ENCODE measurements at places on chromosomes 4 and X. TPM values are rescaled to one million over a fixed set of nuclear protein-coding genes. Genes with fewer than 3 reads are reported as not detected.

DNA sequence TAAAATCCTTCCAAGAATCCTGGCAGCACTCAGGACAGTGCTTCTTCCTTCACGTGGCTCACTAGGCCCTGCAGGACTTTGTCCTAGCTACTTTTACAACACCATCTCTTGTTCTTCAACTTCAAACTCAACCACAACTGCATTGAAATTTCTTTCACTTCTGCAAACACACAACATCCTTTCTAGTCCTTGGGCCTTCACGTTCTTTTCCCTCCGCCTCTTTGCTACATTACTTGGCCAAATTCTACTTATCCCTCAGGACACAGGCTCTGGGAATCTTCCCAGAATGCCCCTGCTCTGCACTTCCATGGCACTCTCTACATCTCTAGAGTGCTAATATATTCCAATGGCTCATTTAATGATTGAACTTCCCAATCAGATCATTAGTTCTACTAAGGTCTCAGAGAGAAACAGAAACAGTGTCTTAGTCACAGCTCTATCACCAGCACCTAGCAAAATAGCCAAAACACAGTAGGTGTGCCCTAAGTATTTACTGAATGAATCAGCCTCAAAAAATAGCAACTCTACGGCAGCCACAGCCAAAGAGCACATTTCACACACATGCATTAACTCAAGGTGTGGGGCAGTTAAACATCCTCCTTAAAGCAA is 73.3 kb downstream of the MANBA start:
- DNase-seq = peak; percentile 94

DNA sequence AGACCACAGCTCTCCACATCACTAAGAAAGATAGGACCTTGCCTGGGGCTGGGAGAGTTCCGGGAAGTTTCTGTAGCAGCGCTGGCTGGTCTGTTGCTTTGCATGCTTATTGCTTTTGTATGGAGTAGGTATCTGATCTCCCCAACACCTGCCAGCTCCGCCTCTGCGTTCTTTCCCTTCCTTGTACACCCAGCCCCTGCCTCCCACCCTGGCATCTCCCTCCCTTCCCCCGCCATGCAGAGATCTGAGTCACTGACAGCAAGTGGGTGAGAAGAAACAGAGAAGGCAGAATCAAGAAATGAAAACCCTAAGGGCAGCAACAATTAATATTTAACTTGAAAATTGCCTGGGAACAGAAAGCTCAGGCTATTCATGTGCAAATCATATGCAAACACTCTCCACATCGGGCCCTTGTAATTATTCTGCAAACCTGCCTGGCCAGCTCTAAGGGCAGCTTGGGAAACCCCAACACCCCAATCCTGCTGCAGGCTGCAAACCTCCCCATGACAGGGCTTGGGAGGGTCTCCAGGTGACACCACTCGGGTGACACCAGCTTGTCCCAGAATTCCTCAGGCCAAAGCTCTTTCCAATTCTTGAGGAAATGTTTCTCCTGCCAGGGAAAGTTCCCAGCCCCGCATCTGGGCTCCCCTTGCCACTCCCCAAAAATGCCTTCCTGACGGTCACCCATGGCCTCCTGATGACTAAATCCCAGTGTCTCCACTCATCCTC is 257.2 kb downstream of the FBXW7 start:
- no peak for DNase-seq

GRCh38 chr4:165301833-165302232 is 25.6 kb upstream of the MSMO1 start:
- DNase-seq = no peak

- no peak for DNase-seq
These were observed 195.2 kb upstream of the PUDP start for GRCh38 chrX:7343181-7343580.

DNA sequence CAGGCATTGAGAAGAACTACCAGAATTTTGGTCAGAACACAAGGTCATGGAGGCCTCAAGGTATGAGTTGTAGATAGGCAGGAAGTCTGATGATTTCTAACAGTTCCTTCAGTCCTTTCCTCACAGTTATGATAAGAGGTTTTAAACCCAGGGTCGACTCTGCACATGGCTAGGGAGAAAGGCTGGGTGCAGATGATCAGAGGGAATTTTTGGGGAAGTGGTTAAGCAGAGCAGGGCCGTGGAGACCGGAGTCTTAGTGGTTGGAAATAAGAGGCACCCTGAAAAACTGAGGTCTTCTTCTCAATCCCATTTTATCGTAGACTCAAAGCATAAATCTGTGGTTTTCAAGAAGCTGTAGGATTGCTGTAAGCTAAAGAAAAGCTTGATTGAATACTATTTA is 118.5 kb upstream of the ANK2 start:
- no peak for DNase-seq

GRCh38 chr4:75724867-75725724 is 719 bp downstream of the USO1 start:
- DNase-seq = peak; percentile 75

- peak; percentile 23 for DNase-seq
These were observed 102.5 kb upstream of the MID1 start for GRCh38 chrX:10722851-10723250.

- DNase-seq = no peak
These were observed 18.3 kb upstream of the RPS6KA3 start for GRCh38 chrX:20284992-20285391.

DNA sequence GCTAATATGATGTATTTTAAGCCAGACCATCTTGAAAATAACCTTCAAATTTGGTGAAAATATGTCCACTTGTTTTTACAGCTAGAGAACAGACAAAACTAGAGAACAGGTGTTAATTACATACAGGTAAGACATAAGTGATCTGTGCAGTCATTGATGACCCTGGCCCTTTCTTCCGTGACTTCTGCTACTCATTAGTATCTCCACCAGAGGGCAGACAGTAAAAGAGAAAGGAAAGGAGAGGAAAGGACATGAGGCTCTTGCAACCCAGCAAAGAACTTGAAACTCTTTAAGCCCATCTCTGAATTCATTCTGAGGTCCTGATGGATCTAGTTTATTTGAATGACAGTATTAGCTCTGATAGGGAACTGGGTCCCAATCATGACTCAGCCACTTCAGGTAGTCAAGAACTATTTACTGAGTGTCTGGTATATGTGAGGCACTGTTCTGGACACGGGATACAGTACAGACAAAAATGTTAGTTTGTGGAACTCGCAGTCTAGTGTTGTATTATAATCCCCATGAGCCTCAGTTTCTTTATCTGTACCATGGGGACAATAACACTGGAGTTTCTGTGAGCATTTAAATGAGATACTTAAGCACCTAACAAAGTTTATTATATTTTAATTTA is 121.0 kb upstream of the TEX13D start:
- DNase-seq = peak; percentile 44

- DNase-seq = no peak
These were observed 150.0 kb downstream of the TET2 start for GRCh38 chr4:105296672-105297071.

DNA sequence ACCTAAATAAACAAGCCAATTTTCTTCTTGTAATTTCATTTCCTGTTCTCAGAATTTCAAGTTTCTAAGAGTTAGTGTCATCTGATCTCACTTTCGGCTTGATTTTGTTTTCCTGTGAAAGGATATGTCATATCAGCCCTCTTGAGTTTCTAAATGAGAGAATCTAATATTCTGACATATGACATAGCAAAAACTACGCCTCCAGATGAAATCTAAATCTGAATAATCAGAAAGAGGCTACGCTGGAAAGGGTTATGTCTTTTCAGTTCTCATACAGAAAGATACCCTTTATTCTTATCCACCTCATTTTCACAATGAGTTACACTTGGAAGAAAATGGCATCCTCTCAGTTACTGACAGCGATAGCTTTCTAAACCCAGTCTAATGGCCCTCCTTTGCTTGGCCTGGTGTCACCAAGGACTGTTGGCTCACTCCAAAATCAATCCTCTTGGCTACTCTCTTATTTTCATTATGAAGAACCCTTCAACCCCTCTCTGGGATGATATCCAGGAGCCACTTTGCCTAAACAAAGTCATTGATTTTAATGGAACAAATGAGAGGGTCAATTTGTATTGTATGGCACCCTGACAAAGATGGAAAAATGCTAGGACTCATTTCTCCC is 65.6 kb downstream of the ASB9 start:
- no peak for DNase-seq

- DNase-seq = no peak
These were observed 392.3 kb downstream of the ARHGAP24 start for GRCh38 chr4:85867271-85867670.

PCDH10 gene
- total RNA-seq = not detected

CXCL11 gene
- not detected for total RNA-seq

CCDC149 gene
- 4.8 TPM for total RNA-seq

AFAP1 gene
- 36.0 TPM for total RNA-seq

MAGIX gene
- 2.8 TPM for total RNA-seq

RPS6KA3 gene
- 38.7 TPM for total RNA-seq

ARMCX1 gene
- 13.8 TPM for total RNA-seq
